ENCODE measurements at places on chromosomes 4 and X.

GRCh38 chr4:1091561-1091995 lies 21.8 kb downstream of the RNF212 start:
- no peak for DNase-seq

GRCh38 chr4:180923486-180923885 lies 1319.7 kb upstream of the TENM3 start:
- no peak for DNase-seq

DNA sequence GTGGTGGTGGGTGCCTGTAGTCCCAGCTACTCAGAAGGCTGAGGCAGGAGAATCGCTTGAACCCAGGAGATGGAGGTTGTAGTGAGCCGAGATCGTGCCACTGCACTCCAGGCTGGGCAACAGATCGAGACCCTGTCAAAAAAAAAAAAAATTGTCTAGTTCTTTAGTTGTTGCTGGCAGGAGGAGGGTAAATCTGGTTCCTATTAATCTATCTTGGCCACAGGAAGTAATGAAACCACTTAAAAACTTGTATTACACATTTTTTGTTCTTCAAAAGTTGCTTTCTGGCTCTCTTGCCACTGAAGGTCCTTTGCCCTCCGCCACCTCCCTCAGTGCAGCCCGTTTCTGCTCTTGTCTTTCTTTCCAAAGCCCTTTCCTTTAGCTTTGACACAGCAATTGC lies 102.9 kb upstream of the ARSJ start:
- DNase-seq = no peak

GRCh38 chr4:86218746-86219473 lies 140.9 kb downstream of the MAPK10 start:
- DNase-seq = no peak

DNA sequence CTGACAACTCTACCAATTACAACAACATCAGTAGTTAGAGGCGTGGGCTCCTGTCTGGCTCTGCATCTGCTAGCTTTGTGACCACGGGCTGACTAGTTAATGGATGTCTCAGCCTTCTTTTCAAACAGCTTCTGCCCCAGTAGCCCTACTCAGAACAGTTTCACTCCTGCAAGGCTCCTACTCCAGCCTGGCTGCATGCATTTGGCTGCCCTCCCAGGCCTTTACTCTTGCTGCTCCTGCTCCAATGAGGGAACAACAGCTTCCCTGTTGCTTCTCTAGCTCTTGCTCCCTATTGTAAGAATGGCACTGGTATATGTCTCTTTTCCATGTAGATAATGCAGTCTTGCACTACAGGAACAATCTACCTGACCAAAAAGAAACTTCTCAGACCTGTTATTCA lies 93.3 kb downstream of the TTC29 start:
- DNase-seq = no peak

DNA sequence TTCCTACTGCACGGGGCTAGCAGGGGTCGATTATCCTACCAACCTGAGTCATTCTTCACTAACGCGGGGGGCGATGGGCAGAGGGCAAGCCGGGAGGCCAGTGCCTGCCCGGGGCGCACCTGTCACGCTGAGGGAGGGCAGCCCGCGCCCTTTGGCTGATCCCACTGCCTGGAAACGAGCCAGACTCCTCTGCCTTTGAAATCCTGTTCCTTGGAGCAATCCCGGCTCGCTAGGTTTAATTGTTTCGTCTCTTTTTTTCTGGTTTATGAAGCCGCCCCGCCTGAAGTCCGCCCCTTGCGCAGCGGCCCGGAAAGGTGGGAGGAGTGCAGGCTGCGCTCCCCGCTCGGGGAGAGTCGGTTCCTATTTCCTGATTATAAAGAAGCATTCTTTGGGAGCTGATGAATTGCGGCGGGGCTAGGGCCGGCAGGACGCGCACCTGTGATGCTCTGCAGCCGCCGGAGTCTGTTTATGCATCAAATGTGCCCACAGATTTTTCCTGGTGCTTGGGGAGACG lies 484.2 kb downstream of the BCOR start:
- DNase-seq = no peak

GRCh38 chrX:115173181-115173580 lies 16.0 kb upstream of the RBMXL3 start:
- no peak for DNase-seq

DNA sequence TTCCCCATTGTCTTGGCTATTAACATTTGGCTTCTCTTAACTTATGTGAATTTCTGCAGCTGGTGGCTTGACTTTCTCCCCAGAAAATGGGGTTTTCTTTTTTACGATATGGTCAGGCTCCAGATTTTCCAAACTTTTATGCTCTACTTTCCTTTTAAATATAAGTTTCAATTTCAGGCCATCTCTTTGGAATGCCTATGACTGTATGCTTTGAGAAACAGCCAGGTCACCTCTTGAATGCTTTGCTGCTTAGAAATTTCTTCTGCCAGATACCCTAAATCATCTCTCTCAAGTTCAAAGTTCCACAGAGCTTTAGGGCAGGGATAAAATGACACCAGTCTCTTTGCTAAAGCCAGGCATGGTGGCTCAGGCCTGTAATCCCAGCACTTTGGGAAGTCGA lies 212.9 kb upstream of the SMIM31 start:
- no peak for DNase-seq

DNA sequence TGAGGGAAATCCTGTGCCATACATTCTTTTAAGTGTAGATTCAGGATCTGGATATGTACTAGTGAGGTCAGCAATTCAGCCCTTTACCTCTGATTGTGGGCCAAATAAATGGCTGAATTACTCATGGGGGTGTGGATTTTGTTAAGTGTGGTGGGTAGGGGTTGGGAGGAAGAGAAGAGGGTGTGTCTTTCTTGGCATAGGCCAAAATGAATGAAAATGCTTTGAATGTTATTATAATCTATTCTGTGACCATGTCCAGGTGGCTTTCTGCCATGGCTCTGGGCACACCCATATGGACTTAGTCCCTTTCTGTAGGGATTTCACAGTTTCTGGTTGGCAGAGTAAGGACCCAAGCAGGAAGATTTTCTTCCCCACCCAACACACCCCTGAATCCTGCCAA lies 244.3 kb downstream of the CBR4 start:
- DNase-seq = no peak

- no peak for DNase-seq
These were observed 291.0 kb downstream of the LDB2 start for GRCh38 chr4:16607241-16608066.

- no peak for DNase-seq
These were observed 42.3 kb upstream of the FAT1 start for GRCh38 chr4:186765673-186766546.

DNA sequence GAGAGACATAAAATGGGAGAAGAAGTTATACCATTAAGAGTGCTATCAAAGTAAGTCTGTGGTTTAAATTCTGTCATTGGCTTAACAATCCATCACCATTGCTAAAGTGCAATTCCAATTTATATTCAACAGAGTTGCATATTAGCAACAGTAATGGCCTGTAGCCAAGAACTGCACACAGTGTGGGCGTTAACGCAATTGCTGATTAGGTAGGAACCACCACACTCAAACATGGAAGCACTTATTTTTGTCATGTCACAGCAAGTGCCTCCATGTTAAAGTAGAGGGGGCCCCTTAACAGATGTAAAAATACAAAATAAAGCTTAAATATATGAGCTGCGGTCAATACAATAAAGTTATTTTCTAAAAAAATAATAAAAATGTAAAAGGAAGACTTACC lies 10.8 kb downstream of the LARP7 start:
- DNase-seq = no peak

GRCh38 chr4:68960294-68961163 lies 8.9 kb upstream of the UGT2A3 start:
- DNase-seq = no peak

DNA sequence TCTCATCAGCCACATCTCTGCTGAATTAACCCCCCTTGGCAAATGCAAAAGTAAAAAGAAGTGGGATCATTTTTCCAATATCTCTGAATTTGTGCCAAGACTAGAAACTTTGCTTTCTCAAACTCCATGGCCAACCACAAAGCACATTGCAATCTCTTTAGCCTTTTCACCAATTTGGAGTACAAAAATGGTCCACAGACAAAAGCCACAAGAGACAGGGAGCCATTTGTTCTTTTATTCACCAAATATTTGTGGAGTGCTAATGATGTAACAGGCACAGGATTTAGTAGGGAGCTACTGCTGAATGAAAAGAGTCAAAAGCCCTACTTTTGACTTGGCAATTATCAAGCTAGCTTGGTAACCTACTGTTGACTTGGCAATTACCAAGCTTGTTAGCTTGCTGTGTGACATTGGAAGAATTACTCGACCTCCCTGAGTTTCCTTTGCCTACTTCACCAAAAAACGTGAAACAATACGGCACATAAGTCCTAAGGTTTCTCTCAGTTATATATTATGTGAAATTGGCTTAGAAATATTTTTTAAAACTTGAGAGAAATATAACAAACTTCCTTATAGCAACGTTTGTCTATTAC lies 97.1 kb upstream of the KLF3 start:
- no peak for DNase-seq

All from effector CD4-positive, alpha-beta T cell (primary cell).